ENCODE measurements at places on chromosomes 5 and 9.
A peak's percentile ranks its signal among the peaks of the same experiment; 100 is the strongest.

DNA sequence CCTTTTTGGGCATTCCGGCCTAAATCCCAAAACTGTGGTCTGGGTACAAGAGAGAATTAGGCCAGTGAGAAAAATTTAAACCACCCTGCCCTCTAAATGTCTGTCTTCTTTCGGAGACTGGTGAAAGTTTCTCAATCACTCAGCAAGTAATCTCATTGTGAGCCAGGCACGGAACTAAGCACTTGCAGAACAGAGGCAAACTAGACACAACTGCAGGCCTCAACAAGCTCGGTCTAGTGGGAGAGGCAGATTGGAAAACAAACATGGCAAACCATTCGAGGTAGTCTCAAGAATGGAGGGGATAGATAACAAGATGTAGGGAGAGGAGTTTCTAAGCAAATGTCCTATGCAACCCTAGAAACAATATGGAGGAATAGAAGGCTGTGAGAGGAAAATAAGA is 8.9 kb upstream of the C5orf58 start:
- peak; percentile 7 for DNase-seq

DNA sequence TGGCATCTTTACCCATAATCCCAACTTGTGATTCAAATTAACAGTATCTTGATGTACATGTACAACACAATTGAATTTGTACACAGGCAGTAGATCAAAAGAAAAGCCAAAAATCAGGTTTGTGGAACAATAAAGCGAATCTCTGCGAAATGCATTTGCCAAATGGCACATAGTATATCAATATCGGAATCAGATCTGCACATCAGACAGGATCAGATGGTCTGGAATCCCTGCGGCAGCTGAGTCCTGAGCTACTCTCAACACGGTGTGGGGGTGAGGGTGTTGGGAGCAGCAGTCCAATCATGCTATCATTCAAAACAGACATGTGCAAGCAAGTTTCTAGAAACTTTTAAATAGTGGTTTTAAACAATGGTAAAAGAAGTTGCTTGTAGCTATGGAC is 358.3 kb downstream of the SEMA5A start:
- DNase-seq, result no peak

- DNase-seq, result no peak
Measured at GRCh38 chr9:82570226-82570625, 492.7 kb downstream of the RASEF start.

DNA sequence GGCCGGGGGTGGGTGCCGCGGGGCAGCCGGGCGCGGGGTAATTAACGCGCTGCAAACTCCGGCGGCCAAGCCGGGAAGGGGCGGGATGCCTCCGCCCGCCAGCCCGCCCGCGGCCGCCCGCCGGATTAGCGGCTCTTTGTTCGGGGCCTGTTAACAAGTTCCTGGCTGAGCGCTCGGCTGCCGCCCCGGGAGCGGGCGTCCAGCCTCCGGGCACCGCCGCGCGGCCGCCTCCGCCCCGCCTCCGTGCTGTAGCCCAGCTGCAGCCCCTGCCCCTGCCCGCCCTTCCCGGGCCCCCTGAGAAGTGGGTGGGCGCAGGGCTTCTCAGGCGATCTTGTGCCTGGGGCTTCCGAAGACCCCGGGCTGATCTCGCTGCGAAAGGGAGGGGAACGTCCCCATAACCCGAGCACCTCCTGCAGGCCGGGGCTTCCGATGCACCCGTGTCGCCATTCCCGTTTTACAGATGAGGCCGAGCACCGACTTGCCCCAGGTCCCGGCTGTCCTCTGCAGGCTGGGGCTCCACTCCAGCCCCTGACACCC is 7.5 kb downstream of the UNC5A start:
- DNase-seq, result peak; percentile 14

- DNase-seq, result no peak
Measured at GRCh38 chr5:40485021-40485998, 194.4 kb upstream of the PTGER4 start.

DNA sequence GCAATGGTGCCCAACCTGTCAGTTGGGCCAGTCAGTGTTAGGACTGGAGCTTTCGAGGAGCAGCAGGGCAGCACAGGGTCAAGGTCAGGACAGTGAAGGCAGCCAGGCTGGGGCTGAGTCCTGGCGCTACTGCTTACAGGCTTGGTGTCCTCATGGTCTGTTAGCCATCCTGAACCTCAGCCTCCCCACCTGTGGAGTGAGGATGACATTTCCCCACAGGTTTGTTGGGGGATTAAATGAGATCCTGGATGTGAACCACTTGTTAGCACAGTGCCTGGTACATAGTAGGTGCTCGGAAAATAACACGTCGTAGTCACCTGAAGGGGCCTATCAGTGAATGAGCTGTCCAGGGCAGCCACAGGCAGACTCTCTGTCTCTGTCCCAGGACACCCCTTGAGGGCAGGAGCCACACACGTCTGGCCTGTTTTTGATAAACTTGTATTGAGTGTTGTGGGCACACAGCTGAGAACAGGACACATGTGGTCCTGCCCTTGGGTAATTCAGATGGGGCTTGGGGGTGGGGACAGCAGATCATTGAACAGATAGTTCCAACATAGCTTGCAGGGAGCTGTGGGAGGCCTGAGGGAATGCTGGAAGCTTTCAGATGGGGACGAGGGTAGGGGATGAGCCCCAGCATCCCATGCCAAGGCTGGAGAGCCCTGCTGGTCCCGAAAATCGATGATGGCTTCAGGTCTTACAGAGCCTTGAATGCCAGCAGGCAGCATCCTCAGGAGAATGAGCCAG is 69.3 kb downstream of the AMBP start:
- no peak for DNase-seq

- no peak for DNase-seq
Measured at GRCh38 chr9:112049811-112050516, 125.1 kb downstream of the SUSD1 start.

- DNase-seq, result no peak
Measured at GRCh38 chr5:27773166-27773565, 734.8 kb upstream of the CDH9 start.

- no peak for DNase-seq
Measured at GRCh38 chr5:2985718-2986117, 234.2 kb upstream of the IRX2 start.

DNA sequence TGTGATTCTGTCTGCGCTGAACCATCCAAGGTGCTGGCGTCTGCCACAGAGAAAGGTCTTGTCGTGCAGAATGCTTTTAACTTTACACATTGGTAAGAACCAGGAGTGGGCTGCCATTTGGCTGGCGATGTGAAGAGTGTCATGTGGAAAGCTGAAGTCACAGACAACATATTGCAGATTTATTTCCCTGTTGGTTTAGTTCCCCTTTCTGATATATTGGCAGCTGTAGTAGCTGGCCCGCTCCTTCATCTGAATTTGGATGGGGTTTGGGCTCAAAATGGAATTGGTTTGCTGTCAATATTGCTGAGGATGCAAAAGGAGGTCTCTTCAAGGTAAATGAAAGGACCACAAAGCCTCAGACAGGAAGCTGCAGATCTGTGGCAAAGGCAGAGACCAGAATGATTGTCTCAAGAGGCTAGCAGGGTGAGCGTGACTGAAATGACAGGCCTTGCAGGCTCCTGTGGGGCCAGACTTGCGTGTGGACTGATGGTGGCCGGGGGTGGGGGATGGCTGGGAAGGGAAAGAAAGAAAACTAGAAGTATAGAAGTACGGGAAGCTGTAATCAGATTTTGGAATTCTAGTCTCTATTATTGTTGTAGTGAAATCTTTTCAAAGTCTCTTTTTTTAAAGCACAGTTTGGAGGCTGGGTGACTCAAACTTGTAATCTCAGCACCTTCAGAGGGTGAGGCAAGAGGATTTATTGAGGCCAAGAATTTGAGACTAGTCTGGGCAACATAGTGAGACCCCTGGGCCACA is 25.1 kb upstream of the CD180 start:
- no peak for DNase-seq

GRCh38 chr5:34657274-34657921 is 1.3 kb downstream of the RAI14 start:
- peak; percentile 74 for DNase-seq

DNA sequence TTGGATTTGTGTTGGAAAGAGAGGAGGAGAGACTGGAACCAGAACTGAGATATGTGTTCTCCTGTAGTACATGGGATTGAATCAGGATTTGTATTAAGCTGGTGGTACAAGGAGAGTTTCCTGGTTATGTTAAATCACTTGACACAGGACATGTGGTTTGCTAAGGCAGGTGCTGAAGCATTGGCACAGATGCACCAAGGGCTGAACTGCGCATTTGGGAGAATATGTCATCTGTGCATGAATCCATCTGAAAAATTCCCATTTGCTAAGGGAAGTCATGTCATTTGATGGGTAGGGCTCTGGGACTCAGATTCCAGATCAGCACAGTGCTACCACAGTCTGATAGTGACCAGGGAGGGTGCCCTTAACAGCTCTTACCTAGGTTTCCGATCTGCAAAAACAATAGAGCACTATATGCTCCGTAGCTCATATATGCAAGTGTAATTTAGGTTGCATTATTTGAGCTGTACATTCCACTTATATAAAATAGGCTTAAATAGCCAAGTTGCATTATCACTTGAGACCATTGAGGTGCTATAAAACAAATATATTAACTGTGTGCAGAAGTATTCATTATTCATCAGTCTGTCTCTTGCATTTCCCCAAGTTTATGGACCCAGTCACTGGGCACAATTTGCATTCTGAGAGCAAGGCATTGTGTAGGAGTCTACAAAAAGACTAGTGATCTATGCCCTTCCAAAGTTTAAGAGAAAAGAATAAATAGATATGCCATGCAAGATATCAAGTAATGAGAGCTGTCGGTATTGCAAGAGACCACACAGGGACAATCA is 55.2 kb downstream of the ADAMTS16 start:
- DNase-seq, result no peak

- DNase-seq, result no peak
Measured at GRCh38 chr9:21519855-21520434, 37.8 kb upstream of the IFNE start.

GRCh38 chr5:169272731-169273427 is 28.1 kb downstream of the SLIT3 start:
- no peak for DNase-seq

- DNase-seq, result no peak
Measured at GRCh38 chr5:151618907-151619306, 27.8 kb upstream of the FAT2 start.

DNA sequence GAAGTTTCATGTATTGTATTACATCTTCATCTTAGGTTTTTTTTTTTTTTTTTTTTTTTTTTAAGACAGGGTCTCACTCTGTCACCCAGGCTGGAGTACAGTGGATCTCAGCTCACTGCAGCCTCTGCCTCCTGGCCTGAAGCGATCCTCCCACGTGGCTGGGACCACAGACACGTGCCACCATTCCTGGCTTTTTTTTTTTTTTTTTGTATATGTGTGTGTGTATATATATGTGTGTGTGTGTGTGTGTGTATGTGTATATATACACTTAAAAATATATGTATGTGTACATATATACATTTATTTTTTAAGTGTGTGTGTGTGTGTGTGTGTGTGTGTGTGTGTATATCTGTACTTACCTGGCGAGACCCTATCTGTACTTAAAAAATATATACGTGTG is 6.6 kb downstream of the DMXL1 start:
- no peak for DNase-seq

GRCh38 chr5:171436804-171437285 is 17.4 kb downstream of the FGF18 start:
- DNase-seq, result no peak

DNA sequence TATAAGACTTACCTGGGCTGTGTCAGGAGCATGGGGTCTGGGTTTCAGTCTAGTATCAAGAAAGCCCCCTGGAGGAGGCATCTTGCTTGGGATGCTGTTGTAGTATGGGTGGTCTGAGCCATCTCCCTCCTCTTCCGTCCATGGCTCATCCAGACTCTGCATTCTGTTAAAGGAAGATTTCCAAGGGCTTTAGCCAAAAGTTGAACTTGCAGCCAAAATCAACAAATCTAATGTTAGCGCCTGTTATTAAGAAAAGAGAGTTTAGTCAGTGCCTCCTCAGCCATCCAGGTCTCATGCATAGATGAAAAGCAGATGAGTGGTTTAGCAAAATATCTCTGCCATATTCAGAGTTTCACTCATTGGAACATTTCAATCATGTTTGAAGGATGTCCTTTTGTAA is 55.6 kb downstream of the S1PR3 start:
- peak; percentile 15 for DNase-seq

- no peak for DNase-seq
Measured at GRCh38 chr9:112605963-112606699, 111.8 kb downstream of the INIP start.

DNA sequence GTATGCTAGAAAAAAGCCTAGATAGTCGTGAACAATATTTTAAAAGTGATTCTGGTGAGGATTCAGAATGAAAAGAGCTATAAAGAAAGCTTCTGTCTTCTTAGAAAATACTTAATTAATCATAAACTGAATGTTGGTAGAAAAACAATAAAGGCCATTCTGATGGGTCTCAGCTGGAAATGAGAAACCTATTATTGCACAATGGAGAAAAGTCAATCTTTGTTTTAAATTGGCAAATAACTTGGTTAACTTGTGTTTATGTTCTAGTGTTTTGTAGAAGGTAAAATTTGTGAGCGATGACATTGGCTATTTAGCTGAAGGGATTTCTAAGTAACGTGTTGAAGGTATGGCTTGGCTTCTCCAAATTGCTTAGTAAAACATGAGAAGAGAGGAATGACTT is 74.1 kb upstream of the TMED7 start:
- DNase-seq, result no peak

- DNase-seq, result peak; percentile 60
Measured at GRCh38 chr9:80175286-80176150, 603.8 kb downstream of the TLE4 start.

DNA sequence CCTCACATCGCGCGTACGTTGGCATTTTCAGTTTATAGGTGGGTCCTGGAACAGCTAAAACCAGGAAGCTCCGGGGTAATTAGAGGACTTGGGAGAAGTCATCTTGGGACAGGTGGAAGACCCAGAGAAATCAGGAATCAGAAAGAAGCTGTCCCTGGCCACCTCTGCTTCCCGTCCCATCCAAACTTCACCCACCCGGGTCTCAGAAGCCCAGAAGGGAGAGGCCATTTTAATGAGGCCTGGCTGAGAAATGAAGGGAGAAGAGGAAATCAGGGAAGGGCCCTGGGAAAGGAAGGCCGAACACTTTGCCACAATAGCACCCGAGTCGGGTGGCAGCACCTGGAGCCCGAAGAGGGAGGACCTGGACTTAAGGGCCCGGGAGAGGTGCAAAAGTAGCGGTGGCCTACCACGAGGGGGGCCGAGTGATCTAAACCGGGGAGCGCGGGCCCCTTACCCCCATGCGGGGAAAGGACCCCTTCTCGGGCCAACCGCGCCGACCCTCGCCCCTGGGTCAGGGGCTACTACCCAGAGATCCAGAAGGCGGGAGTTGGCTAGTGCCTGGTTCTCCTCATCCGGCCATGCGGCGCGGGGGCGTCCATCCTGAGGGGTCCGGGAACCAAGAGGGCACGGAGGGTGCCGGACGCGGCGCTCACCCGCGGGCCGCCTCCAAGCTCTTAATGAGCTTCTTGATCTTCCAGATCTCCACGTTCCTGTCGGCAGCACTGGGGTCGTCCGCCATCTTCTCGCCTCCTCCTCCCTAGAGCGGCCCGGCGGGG is 668 bp downstream of the ETF1 start:
- DNase-seq, result no peak

GRCh38 chr9:101848485-101848919 is 110.1 kb upstream of the GRIN3A start:
- DNase-seq, result no peak

GRCh38 chr5:31573494-31574142 is 41.5 kb downstream of the C5orf22 start:
- no peak for DNase-seq
